ENCODE measurements at places on chromosomes 5 and 9. TPM values are rescaled to one million over a fixed set of nuclear protein-coding genes. Genes with fewer than 3 reads are reported as not detected.

The TNFSF15 gene
- total RNA-seq: 1.0 TPM

The OR13C3 gene
- not detected for total RNA-seq

The LRRC14B gene
- total RNA-seq: 0.37 TPM

The OGN gene
- total RNA-seq: not detected

The MCC gene
- total RNA-seq: 3.8 TPM

The SLC25A51 gene
- 30.8 TPM for total RNA-seq

The LCN15 gene
- total RNA-seq: not detected

The CCDC183 gene
- 1.7 TPM for total RNA-seq

The CERCAM gene
- 3.7 TPM for total RNA-seq

The SPACA9 gene
- 4.1 TPM for total RNA-seq

The TAS2R1 gene
- total RNA-seq: not detected

The GRXCR2 gene
- not detected for total RNA-seq

The RIC1 gene
- total RNA-seq: 21.4 TPM

The CCNI2 gene
- 12.4 TPM for total RNA-seq

GRCh38 chr5:131848662-131849061, 51.8 kb upstream of the FNIP1 start:
- no peak overlapping the region for H3K27ac ChIP-seq
- peaks cover 38% of the 10 kb centered on the region for H3K36me3 ChIP-seq
- no peak overlapping the region for H3K4me3 ChIP-seq
- H3K4me1 ChIP-seq: peaks cover 6% of the 10 kb centered on the region
- peaks cover 4% of the 10 kb centered on the region for H3K27me3 ChIP-seq

GRCh38 chr5:133397990-133398645, 214.2 kb downstream of the FSTL4 start:
- peak overlapping the region; percentile 19 for H3K4me3 ChIP-seq
- peak overlapping the region; percentile 1 for H3K27ac ChIP-seq
- no peaks in the 10 kb centered on the region for H3K27me3 ChIP-seq

DNA sequence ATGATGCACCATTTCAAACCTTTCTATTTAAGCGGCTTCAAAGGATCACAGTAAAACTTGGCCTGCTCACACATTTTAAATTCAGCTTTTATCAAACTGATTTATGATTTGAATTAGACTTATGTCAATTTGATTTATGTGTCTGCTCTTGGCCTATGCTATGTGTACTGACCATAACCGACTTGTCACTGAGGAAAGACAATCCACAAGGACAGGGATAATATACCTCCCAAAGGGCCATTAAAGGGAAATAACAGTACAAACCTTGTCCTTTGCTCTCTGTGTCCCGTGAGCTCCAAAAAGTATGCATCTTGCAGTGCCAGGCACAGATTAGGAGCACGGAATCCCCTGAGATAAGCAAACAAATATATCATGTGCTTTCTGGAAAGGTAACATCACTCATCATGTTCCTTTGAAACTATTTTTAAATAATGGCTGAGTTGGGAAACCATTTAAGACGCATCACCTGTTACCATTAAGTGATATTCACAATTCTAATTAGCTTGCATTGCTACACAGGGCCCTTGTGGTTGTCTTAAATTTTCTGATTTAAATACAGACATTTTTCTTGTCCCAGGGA, 31.9 kb upstream of the FTMT start:
- no peaks in the 10 kb centered on the region for H3K36me3 ChIP-seq
- H3K4me1 ChIP-seq: no peaks in the 10 kb centered on the region
- H3K4me3 ChIP-seq: no peak overlapping the region

- no peaks in the 10 kb centered on the region for H3K27me3 ChIP-seq
- H3K27ac ChIP-seq: no peak overlapping the region
- no peak for DNase-seq
- no peaks in the 10 kb centered on the region for H3K36me3 ChIP-seq
These were observed 36.2 kb upstream of the SLC6A3 start for GRCh38 chr5:1481266-1481958.

DNA sequence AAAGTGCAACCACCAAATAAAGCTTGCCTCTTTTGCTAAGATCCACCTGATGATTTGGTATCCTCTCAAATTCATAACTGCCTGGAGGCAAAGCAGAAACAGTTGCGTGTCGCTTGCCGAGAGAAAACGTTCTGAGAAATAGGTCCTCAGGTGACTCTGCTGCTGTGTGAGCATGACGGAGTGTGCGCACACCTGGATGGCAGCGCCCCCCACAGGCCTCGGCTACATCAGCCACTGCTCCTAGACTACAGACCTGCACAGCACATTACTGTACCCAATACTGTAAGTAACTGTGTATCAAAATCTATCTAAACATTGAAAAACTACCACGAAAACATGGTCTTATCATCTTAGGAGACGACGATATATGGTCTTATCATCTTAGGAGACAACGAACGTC, 87.4 kb downstream of the CAMSAP1 start:
- H3K27me3 ChIP-seq: no peaks in the 10 kb centered on the region
- peak; percentile 16 for DNase-seq
- H3K4me3 ChIP-seq: no peak overlapping the region
- H3K4me1 ChIP-seq: peaks cover 3% of the 10 kb centered on the region
- H3K36me3 ChIP-seq: peaks cover 5% of the 10 kb centered on the region

GRCh38 chr9:136105398-136106135, 10.5 kb upstream of the NACC2 start:
- H3K27ac ChIP-seq: peak overlapping the region; percentile 97
- no peak for DNase-seq
- H3K27me3 ChIP-seq: no peaks in the 10 kb centered on the region
- H3K36me3 ChIP-seq: no peaks in the 10 kb centered on the region
- H3K4me1 ChIP-seq: peaks cover 27% of the 10 kb centered on the region

- no peaks in the 10 kb centered on the region for H3K36me3 ChIP-seq
- no peak overlapping the region for H3K4me3 ChIP-seq
- DNase-seq: no peak
- no peak overlapping the region for H3K27ac ChIP-seq
These were observed 11.4 kb upstream of the C5orf63 start for GRCh38 chr5:127084656-127085055.

DNA sequence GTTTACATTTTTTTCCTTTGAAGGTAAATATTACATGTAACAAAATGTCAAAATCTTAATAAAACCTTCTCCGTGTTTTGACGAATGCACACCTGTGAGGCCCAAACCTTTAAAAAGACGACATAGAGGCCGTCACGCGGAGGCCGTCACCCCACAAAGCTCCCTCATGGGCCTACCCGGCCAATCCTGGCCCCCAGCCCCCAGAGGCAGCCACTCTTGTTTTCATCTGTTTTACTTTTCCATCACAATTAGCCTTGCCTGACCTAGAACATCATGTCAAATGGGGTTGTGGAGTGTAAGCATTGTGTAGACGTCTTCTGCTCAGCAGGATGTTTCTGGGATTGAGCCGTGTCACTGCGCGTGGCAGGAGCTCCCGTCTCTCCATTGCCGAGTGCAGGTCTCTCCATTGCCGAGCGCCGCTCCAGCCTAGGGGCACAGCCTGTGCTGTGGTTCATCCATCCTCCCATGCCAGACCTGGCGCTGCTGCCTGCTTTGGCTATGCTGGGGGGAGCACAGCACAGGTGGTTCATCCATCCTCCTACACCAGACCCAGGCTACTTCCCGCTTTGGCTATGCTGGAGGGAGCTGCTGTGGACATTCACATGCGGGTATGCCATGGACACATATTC, 52.2 kb upstream of the IRX4 start:
- H3K36me3 ChIP-seq: no peaks in the 10 kb centered on the region
- DNase-seq: no peak
- H3K4me1 ChIP-seq: no peaks in the 10 kb centered on the region
- H3K27ac ChIP-seq: no peak overlapping the region

- H3K4me3 ChIP-seq: peak overlapping the region; percentile 98
- H3K4me1 ChIP-seq: peaks cover 30% of the 10 kb centered on the region
- H3K36me3 ChIP-seq: no peaks in the 10 kb centered on the region
- no peak for DNase-seq
- peak overlapping the region; percentile 99 for H3K27ac ChIP-seq
These were observed 7.1 kb upstream of the KLF9 start for GRCh38 chr9:70421272-70422180.

DNA sequence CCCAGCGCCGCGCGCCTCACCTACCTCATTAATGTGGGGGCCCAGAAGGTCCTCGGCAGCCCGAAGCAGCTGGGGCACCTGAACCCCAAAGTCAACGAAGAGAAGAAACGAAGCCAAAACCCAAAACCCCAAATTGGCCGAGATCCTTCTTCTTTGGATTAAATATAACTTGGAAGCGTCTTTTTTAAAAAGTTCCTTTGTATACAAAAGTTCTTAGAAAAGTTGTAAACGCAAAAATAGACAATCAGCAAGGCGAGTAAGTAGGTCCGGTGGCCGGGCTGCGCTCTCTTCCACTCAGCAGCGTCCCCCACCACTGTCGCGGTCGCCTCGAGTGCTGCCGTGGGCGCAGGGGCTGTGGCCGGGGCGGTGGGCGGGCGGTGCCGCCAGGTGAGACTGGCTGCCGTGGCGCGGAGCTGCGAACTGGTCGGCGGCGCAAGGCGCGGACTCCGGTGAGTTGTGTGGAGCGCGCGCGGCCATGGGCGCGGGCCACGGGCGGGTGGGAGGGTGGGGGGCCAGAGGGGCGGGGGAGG, 360 bp downstream of the KLF4 start:
- H3K36me3 ChIP-seq: no peaks in the 10 kb centered on the region
- H3K27me3 ChIP-seq: peaks cover 64% of the 10 kb centered on the region
- H3K4me3 ChIP-seq: peak overlapping the region; percentile 70
- no peak for DNase-seq

GRCh38 chr9:18485714-18486113, 11.8 kb downstream of the ADAMTSL1 start:
- no peaks in the 10 kb centered on the region for H3K36me3 ChIP-seq
- no peaks in the 10 kb centered on the region for H3K4me1 ChIP-seq
- no peak overlapping the region for H3K4me3 ChIP-seq
- H3K27ac ChIP-seq: no peak overlapping the region
- no peak for DNase-seq
- no peaks in the 10 kb centered on the region for H3K27me3 ChIP-seq

- no peak for DNase-seq
- no peak overlapping the region for H3K4me3 ChIP-seq
- peaks cover 2% of the 10 kb centered on the region for H3K27me3 ChIP-seq
- H3K36me3 ChIP-seq: no peaks in the 10 kb centered on the region
These were observed 384.0 kb downstream of the SPOCK1 start for GRCh38 chr5:137115152-137115551.

- DNase-seq: no peak
- no peaks in the 10 kb centered on the region for H3K36me3 ChIP-seq
- no peak overlapping the region for H3K4me3 ChIP-seq
- H3K27me3 ChIP-seq: no peaks in the 10 kb centered on the region
- H3K27ac ChIP-seq: no peak overlapping the region
These were observed 534.7 kb downstream of the CDH10 start for GRCh38 chr5:24110004-24110615.

GRCh38 chr5:55304584-55304983, 2.9 kb downstream of the DHX29 start:
- peaks cover 4% of the 10 kb centered on the region for H3K4me1 ChIP-seq
- no peaks in the 10 kb centered on the region for H3K27me3 ChIP-seq
- peaks cover 22% of the 10 kb centered on the region for H3K36me3 ChIP-seq
- no peak overlapping the region for H3K27ac ChIP-seq

DNA sequence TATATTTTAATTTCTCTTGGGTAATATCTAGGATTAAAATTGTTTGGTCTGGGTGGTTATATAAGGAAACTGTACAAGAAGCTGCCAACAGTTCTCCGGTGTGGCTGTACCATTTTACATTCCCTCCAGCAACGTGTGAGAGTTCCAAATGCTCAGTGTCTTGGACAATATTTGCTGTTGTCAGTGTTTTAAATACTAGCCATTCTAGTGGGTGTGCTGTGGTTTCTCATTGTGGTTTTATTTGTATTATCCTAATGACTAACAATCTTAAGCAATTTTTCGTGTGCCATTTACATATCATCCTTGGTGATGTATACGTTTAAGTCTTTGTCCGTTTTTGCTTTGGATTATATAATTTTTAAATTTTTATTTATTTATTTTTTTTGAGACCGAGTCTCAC, 34.0 kb downstream of the TNFSF15 start:
- H3K4me1 ChIP-seq: peaks cover 29% of the 10 kb centered on the region
- H3K4me3 ChIP-seq: no peak overlapping the region
- peaks cover 9% of the 10 kb centered on the region for H3K36me3 ChIP-seq
- no peak for DNase-seq
- H3K27me3 ChIP-seq: no peaks in the 10 kb centered on the region

- peak overlapping the region; percentile 28 for H3K4me3 ChIP-seq
- peak overlapping the region; percentile 23 for H3K27ac ChIP-seq
- DNase-seq: no peak
- peaks cover 15% of the 10 kb centered on the region for H3K4me1 ChIP-seq
These were observed 31.3 kb upstream of the MATR3 start for GRCh38 chr5:139262059-139262741.

DNA sequence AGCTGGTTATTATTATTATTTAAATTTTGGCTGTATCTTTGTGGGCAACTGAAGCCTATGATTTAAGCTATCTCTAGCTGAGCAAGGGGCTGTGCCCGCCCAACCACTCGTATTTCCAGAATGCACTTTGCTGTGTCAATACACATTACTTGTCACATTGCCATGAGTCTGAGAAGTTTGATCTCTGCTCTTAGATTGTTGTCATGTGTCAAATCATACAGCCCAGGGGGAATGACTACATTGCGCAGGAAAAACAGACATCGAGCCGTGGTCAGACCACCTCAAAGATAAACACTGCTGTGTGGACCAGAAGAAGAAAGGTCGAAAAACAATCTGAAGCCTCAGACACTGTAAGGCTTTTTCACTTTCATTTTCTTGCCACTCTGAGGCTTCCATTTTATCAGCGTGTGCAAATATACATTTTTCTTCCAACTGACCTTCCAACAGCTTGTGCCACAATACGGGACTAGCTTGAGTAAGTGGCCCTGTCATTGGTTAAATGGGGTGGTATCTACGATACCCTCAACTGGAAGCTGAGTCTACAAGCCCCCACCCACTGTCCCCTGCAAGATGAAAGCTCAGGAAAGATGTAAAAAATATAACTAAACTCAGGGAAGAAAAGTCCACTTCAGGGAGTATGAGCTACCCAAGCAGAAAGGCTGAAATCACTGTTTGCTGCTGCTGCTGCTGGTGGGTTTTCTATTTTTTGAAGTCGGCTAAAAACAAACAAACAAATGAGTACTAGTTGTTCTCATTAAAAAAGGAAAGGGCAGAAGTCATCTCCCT, 603.0 kb downstream of the BNC2 start:
- H3K4me3 ChIP-seq: peak overlapping the region; percentile 68
- peaks cover 22% of the 10 kb centered on the region for H3K4me1 ChIP-seq
- no peaks in the 10 kb centered on the region for H3K36me3 ChIP-seq
- DNase-seq: peak; percentile 31
- peak overlapping the region; percentile 83 for H3K27ac ChIP-seq

- no peak overlapping the region for H3K27ac ChIP-seq
- no peak for DNase-seq
- H3K27me3 ChIP-seq: no peaks in the 10 kb centered on the region
- no peak overlapping the region for H3K4me3 ChIP-seq
These were observed 47.4 kb downstream of the CYSTM1 start for GRCh38 chr5:140222416-140222815.

- H3K27ac ChIP-seq: no peak overlapping the region
- no peaks in the 10 kb centered on the region for H3K4me1 ChIP-seq
- H3K36me3 ChIP-seq: no peaks in the 10 kb centered on the region
- no peaks in the 10 kb centered on the region for H3K27me3 ChIP-seq
- no peak for DNase-seq
- no peak overlapping the region for H3K4me3 ChIP-seq
These were observed 296.8 kb downstream of the MRPS30 start for GRCh38 chr5:45105491-45105994.

GRCh38 chr9:120865176-120865575, 11.8 kb downstream of the PHF19 start:
- H3K27me3 ChIP-seq: no peaks in the 10 kb centered on the region
- H3K36me3 ChIP-seq: peaks cover 31% of the 10 kb centered on the region
- no peak overlapping the region for H3K27ac ChIP-seq
- DNase-seq: no peak

GRCh38 chr5:90014420-90014819, 395.1 kb downstream of the CETN3 start:
- no peak for DNase-seq
- H3K27me3 ChIP-seq: no peaks in the 10 kb centered on the region
- no peak overlapping the region for H3K4me3 ChIP-seq
- H3K36me3 ChIP-seq: no peaks in the 10 kb centered on the region
